ENCODE measurements at places on chromosomes 7 and 10.

DNA sequence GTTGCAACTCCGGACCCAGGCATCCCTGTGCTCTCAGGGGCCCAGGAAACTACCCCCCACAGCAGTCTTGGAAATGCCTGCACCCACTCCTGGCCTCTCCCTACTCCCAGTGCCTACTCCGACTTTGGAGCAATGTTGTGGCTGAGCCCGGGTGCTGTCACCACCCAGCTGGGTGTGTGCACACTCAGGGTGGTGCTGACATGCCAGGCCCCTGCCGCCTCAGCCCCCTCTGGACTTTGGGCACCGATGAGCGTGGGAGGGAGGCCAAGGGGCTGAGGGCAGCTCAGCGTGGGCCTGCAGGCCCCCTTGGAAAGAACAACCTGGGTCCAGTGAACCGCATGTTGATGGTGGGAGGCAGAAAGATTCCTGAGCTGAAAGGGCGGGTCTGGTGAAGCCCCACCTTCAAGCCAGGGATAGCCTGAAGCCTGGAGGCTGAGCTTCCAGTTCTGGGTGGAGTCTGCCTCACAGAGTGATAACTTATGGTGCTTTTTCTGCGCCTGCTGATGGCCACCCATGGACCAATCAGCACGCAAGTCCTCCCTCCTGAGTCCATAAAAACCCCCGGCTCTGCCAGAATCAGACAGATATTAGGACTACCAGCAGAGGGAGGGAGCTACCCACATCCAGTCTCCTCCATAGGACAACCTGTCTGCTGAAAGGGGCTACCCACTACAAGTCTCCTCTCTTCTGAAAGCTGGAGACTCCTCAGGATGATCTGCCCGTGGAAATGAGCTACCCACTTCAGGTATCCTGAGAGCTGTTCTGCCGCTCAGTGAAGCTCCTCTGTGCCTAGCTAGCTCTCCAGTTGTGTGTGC, 380.4 kb upstream of the SORCS1 start:
- no peak for DNase-seq

DNA sequence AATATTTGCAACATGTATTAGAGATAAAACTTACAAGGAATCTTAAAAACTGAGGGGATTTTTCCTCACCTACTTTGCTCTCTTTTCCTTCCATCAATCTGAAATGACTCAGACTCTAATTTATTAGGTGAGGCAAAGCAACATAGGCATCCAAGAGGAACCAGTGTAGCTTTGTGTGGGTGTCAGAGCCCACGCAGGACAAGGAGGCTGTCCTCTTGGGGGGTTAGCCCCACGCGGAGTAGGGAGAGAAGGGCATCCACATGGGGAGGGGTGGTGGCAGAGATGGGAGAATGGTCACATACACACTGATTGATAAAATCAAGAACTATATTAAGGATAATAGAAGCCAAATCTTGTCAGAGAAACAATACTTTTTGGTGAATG, 33.8 kb upstream of the ARMS2 start:
- no peak for DNase-seq

DNA sequence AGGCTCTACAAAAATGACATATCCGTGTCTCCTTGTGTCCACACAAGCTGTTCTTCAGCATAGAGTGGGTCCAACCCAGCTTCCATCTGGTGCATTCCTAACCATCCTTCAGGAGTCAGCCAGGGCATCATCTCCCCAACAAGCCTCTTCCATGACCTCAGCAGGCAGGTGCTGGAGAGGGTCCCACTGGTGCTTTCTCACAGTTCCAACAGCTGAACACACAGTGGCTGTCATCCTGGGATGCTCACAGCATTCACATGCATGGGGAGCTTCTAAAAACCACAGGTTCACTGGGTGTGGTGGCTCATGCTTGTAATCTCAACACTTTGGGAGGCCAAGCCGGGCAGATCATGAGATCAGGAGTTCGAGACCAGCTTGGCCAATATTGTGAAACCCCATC, 6.4 kb upstream of the CYP3A4 start:
- DNase-seq = no peak

GRCh38 chr10:113294868-113295267, 258.0 kb upstream of the HABP2 start:
- DNase-seq = no peak

GRCh38 chr7:42414028-42414427, 177.0 kb upstream of the GLI3 start:
- DNase-seq = no peak

GRCh38 chr10:28623483-28623882, 53.8 kb upstream of the BAMBI start:
- no peak for DNase-seq

DNA sequence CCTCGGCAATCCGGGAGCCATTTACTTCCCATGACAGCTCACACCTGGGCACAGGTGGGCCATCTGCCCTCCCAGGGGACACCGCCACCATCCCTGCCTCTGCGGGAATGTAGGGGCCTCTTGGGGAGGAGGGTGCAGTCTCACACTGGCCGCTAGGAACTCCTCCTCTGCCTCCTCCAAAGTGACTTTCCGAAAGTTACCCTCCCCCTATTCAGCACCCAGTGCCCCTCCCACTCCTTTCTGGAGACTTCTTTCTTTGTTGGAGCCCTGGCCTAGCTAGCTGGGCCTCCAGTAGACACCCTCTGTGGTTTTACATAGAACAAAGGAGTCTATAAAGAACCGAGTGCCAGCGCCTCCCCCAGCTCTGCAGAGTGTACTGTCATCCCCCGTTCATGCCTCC, 45.8 kb upstream of the MNX1 start:
- no peak for DNase-seq

- DNase-seq = peak; percentile 10
Observed at GRCh38 chr7:36153571-36154097, 580 bp downstream of the EEPD1 start.

GRCh38 chr10:42989481-42989921, 87.4 kb upstream of the RET start:
- DNase-seq = no peak

GRCh38 chr7:80347173-80347572, 164.7 kb downstream of the GNAT3 start:
- no peak for DNase-seq

DNA sequence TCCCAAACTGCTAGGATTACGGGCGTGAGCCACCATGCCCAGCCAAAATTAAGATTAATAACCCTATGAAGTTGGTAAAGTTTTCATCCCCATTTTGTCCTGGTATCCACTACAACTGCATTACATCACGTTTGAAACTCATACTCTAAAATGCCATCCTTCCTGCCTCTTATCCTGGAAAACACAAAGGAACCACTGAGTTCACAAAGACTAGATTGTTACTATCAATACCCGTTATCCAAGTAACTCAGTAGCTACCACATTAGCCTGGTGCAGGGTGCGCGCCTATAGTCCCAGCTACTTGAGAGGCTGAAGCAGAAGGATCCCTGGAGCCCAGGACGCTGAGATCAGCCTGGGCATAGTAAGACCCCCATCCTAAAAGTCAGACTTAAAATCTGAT, 63.5 kb upstream of the ANAPC16 start:
- DNase-seq = no peak

GRCh38 chr10:683448-684071, 5.9 kb downstream of the DIP2C start:
- no peak for DNase-seq

DNA sequence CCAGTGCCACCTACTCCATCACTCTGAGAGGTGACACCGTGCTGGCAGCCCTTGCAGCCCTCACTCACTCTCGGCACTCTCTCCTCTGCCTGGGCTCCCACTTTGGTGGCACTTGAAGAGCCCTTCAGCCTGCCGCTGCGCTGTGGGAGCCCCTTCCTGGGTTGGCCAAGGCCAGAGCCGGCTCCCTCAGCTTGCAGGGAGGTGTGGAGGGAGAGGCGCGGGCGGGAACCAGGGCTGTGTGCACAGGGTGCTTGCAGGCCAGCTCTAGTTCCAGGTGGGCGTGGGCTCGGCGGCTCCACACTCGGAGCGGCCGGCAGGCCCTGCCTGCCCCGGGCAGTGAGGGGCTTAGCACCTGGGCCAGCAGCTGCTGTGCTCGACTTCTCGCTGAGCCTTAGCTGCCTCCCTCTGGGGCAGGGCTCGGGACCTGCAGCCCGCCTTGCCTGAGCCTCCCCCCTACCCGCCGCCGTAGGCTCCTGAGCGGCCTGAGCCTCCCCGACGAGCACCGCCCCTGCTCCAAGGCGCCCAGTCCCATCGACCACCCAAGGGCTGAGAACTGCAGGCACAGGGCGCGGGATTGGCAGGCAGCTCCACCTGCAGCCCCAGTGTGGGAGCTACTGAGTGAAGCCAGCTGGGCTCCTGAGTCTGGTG, 48.7 kb upstream of the SLC35G1 start:
- no peak for DNase-seq

DNA sequence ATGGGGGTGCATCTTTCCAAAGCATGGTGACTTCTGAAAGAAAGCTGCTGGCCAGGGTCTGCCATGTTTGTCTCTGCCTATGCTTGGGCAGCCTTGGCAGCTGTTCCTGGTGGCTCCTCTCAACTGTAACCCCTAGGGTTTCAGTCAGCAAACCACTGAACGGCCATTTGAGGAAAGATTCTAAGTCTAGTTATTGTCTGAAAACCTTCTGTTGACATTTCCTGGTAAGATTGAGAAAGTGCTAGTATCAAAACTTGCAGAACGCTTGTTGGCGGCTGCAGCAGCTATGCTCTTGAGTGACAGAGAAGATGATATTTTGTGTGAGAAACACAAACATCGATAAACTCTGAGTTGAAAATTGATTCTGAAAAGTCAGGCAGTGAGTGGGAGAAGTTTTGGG, 523.1 kb downstream of the LRMDA start:
- no peak for DNase-seq

GRCh38 chr7:116426428-116427156, 72.9 kb upstream of the CAV2 start:
- no peak for DNase-seq

- no peak for DNase-seq
Observed at GRCh38 chr7:132933072-132933458, 148.8 kb downstream of the CHCHD3 start.

GRCh38 chr7:582931-583330, 63.3 kb upstream of the PDGFA start:
- no peak for DNase-seq

GRCh38 chr7:96189129-96189820, 132.6 kb downstream of the SLC25A13 start:
- no peak for DNase-seq

GRCh38 chr7:155483868-155484325, 26.0 kb downstream of the EN2 start:
- no peak for DNase-seq

DNA sequence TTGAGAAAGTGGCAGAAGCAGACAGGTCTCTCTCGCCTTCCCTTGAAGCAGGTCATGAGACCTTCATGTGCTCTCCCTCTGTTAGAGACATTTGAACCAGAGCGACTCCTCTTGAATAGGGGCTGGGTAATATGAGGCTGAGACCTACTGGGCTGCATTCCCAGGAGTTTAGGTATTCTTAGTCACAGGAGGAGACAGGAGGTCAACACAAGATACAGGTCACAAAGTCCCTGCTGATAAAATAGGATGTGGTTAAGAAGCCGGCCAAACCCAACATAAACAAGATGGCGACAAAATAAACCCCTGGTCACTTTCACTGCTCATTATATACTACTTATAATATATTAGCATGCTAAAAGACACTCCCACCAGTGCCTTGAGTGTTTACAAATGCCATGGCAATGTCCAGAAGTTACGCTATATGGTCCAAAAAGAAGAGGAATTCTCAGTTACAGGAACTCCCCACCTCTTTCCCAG, 43.5 kb upstream of the MSRB2 start:
- DNase-seq = no peak

DNA sequence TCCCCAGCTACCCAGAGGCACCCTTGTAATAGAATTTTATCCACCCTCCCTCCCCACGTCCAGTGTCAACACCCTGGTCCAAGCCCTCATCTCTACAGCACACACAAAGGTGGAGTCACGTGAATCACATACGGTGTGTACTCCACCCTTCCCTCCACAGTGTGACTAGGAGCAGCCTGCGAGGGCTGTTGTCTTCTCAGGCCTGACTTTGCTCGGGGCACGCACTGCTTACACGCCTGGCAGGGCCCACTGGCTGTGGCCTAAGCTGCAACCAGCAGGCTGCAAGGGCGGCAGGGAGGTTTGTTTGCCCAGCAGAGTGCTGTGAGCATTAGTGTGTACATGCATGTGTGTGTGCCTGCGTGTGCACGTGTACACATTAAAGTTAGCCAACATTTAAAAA, 93.7 kb downstream of the COBL start:
- no peak for DNase-seq

DNA sequence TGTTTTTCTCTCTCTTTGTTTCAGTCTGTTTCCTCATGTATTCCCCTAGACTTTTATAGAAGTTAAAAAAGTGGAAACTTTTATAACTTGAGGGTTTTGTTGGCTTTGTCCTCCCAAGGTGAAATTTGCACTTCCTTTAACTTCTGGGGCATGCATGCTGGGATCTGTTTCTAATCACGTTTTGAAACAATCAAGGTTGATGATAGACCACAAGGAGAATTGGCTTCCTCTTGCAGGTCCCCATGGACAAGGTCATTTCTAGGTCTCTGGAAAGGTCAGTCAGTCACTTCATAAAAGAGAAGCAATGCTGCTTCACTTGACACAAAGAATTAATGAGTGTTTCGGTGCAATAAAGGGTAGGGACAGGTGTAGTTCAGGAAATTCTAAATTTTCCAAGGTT, 811.8 kb upstream of the CELF2 start:
- DNase-seq = no peak

DNA sequence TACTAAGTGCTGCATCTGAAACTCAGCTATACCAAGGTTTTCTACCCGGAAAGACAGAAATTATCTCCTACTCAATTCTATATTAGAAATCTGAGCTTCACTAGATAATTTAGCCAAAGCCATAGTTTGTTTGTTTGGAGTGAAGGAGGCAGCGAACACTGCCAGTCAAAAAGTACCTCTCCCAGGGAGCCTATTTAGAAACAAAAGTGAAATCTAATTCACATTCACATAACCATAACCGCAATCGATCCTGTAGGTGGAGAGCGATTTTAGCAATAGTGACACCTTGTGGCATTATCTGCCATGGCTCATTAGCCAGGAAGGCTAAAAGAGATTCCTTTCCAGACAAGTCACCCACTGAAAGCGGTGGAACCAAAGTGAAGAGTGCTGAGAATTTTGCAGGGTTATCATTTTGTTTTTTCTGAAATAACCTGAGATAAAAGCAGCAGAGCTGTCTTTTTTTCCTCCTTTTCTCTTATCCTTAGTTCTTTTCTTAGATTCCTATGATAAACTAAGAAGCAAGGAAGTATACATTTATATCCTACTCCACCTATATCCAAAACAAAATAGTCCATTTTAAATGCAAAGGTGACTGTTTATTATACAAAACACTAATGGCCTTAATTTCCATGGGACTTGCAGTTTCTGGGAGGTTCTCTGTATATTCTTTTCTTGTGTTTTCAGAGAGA, 83.7 kb upstream of the BET1 start:
- peak; percentile 51 for DNase-seq

All from CD8-positive, alpha-beta memory T cell (primary cell).